ENCODE measurements at places on chromosomes 12 and 14.
A peak's percentile ranks its signal among the peaks of the same experiment; 100 is the strongest.

DNA sequence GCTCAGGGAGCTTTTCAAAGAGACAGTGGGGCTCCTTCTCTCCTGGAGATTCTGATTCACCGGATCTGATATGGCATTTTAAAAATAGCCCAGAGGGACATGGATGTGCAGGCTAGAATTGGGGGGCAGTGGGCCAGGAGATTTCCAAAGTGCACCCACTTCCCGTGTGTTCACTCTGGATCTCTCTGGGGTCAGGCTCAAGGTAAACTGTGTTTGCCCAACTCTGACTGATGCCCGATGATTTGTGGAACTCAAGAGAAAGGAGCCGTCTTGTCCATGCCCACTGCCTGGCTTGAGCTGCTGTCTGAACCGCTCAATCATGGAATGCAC lies 17.9 kb downstream of the FAM181A start:
- DNase-seq = no peak

GRCh38 chr12:83700838-83701237 lies 1014.1 kb downstream of the TMTC2 start:
- peak; percentile 13 for DNase-seq

GRCh38 chr14:65961004-65961403 lies 525.2 kb upstream of the CCDC196 start:
- peak; percentile 26 for DNase-seq

DNA sequence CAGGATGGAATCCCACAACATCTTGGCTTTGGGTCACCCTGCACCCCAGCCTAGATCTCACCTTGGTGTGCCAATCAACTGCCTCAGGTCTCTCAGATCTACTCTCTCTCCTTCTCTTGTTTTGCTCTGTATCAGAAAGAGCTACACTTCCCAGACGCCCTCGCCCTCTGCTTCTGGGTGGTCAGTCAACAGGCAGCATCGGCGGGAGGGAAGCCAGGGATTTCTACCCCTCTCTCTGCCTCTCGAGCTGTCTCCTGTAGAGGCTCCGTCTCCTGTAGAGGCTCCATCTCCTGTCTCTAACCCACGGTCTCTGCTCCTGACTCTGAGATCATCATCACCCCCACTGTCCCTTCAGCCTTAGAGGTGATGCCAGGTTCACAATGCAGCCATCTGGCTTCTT lies 151.6 kb downstream of the PIWIL1 start:
- no peak for DNase-seq

GRCh38 chr14:99703381-99703780 lies 19.3 kb downstream of the CYP46A1 start:
- no peak for DNase-seq

DNA sequence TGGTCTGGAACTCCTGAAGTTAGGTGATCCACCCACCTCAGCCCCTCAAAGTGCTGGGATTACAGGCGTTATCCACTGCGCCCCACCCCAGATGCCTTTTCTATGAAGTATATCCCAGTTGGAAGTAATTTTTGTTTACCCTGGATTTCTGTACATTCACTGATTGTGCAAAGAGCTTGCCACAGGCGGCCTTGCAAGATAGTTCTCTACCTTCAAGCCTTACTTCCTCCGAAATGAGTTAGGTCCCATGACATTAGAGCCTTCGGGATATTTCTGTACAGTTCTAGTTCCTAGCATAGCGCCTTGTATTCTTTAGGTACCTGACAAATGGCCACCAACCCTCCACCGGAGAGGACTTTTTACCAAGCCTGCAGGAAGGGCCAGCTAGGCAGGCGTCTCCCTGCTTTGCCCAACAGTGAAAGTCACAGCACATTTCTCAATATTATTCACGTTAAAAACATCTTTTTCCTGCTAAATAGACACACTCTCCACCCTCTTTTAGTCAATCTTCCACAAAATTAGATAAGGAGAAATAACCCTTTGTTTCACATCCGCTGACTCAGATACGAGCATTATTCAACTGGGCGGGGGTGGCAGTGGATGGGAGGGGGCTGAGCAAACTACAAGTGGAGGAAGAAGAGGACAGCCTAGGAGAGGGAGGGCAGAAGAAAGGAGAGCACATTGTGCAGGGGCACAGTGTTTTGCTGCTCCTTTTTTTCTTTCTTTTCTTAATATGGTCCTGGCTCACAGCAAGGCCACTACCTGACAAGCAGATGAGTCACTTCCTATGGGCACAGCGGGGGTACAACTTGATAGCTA lies 40.0 kb upstream of the CAPRIN2 start:
- peak; percentile 86 for DNase-seq

DNA sequence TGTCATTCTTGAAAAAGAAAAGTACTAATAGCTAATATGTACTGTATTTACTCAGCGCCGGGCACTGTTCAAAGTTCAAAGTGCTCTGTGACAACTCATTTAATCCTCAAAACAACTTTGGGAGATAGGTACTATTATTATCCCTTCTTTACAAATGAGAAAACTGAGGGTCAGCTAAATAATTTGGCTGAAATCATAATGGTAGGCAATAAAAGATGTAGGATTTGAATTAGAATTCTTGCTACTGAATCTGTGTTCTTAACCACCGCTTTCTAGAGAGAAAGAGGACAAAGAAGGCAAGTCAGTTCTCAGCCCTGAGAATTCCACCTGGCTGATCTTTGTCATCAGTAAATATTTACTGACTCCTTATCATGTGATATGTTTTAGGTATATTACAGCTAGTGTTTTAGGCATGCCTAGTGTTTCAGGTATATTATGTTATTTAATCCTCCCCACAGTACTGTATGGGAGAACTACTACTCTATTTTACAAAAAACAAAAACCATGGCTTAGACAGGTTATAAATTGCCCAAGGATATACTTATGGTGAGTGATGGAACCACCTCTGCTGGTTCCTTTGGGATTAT lies 205.7 kb upstream of the GZMB start:
- DNase-seq = no peak

DNA sequence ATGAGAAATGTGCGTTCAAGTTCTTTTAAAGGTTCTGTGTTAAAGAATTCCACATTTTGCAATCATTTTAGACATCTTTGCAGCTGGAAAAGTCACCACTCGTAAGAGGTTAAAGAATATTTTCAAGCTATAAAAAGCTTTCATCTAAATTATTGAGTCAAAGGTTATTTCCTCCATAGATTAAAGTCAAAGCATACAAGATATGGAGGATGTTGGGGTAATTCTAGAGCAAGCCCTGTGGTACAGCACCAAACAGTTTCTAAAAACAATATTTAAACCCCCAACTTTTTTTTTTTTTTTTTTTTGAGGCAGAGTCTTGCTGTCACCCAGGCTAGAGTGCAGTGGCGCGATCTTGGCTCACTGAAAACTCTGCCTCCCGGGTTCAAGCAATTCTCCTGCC lies 1299.8 kb upstream of the TMEM132C start:
- DNase-seq = no peak

DNA sequence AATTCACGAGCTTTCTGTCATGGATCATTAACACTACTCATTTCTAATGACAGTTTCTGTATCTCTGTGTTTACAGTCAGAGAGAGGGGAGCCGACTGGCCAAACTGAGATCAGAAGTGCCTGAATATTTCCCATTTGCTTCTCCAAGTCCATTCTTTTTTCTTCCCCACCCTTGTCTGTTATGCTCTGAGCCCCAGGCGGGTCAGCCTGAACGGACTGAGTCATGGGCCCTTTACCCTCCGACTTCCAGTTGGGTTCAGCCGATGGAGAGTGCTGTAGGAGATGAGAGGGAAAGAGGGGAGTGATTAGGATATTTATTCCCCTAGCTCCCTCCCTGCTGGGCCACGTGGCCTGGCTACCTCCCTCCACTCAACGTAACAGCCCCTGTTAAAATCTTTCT lies 104.7 kb downstream of the PAH start:
- DNase-seq = no peak

- no peak for DNase-seq
Measured at GRCh38 chr14:68663385-68664076, 129.3 kb downstream of the ZFP36L1 start.

DNA sequence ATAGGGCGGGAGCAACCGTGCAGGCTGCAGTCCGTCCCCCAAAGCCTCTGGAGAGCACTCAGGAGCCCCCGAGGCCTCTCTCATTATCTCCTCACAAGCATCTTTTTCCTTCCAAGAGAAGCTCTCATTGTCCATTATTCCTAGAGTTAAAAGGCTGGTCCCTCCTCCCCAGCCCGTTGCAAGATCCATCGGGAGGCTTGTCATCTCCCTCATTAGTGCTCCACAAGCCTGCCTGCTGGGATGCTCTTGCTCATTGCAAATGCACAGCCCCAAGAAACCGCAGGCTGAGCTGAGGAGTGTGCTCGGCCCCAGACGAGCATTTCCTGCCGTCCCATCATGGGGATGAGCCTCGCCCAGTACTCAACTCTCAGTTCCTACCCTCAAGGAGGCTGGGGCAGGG lies 23.3 kb downstream of the NUAK1 start:
- DNase-seq = no peak

DNA sequence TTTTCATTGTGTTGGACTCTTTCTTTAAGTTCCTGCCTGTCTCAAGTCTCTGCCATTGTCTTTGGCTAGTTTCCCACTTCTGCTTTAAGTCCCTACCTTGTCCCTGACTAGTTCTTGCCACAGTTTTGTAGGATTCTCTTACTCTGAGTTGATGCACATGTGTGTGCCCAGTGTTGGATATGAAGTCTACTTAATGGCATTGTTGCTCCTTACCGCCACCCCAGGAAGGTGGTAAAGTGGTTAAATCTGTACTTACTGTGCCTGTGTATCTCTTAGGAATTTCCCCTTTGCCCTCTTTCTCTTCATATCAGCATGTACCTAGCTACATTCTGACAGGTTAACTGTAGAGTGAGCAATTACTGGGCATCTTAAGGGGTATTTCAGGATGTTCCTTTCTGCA lies 227.1 kb downstream of the NUBPL start:
- DNase-seq = no peak

- DNase-seq = no peak
Measured at GRCh38 chr12:89105243-89105642, 247.1 kb downstream of the DUSP6 start.

DNA sequence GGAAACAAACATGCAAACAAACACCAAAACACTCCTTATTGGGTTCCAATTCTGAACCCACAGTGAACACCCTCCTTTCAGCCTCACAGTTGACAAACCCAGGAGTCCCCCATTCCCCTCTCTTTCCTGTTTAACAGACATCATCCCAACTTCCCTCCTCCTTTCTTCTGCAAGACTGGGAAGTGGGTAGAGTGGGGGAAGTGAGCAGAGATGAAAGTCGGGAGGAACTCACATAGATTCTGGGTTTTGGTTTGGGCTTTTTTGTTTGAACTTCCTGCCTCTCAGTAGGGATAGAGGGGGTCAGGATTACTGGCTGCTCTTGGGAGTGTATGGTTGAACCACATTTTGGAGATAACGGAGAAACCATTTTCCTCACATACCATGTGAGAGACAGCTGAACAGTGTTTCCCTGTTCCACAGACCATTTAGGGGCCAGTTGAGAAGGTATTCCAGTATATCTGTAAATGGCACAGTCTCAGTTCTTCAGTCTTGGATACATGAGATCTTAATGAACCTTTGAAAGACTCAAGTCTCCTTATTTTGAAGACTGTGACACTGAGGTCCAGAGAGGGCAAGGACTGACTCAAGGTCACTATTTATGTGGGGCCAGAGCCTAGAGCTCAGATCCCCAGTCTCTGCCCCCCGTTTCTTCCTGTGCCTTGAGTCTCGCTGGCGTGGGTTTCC lies 3.9 kb upstream of the GPR84 start:
- no peak for DNase-seq

GRCh38 chr12:23781118-23781517 lies 168.4 kb downstream of the SOX5 start:
- DNase-seq = no peak

DNA sequence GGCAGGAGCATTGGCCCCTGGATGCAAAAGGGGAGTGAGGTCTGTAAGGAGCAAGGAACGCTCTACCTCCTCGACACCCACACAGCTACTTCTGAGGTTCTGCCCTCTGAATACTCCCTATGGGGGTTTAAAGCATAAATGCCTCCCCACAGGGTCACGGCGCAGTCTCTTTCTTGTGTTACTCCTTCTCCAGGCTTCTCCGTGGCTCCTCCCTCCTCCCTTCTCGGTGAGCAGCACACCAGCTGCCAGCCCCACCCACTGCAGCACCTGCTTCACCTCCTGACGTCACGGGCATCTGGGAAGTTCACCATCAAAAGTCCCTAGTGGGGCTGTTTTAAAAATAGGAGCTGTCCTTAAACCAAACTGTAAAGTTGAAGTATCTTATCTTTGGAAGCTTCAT lies 67.3 kb downstream of the SPTB start:
- no peak for DNase-seq

DNA sequence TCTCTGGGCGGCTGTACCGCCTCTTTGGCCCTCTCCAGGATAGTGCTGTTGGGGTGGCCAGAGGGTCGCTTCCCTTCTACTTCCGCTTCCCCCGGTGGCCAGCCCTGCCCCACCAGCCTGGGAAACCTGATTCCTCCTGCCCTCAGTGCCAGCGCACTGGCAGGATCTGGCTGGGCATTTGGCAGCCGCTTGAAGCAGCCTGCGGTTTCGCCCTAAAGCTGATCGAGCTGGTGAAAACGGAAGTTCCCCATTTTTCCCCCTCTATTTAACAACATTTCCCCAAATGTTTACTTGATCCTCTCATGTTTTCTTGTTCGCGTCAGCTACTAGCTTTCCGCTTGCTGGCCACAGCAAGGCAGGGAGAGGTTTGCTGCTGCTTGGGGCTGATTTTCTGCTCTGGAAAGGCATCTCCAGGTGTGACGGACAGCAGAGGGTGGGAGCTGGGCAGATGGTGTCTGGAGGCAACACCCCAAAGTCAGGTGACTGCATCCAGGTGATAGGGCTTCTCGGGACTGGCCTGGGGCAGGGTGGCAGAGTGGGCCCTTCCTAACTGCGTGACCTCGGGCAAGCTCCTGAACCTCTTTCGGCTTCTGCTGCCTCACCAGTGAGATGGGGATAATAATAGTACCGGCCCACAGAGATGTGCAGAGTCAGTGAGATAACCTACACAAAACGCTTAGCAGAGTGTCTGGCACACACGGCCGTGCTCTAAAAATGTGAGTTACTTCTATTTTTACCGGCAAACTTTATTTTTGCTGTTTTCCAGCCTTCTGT lies 53.1 kb downstream of the TSPAN9 start:
- no peak for DNase-seq

DNA sequence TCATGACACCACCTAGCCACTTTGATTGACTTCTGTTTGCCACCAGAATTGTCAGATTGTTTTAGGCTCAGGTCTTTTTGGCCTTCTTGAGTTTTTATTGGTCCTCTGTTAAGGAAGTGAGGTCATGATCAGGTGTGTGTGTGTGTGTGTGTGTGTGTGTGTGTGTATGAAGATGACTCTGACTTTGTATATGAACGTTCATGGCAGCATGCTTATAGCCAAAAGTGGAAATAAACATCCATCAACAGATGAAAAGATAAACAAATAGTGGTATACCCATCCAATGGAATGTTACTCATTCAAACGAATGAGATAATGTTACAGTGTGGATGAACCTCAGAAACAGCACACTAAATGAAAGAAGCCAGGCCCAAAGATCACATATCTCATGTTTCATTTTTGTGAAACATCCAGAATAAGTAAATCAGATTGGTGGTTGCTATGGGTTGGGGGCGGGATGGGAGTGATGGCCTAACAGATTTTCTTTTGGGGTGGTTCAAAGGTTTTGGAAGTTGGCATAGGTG lies 258.6 kb downstream of the KTN1 start:
- DNase-seq = no peak

GRCh38 chr12:8466241-8466640 lies 10.5 kb downstream of the CLEC6A start:
- DNase-seq = no peak

GRCh38 chr12:12745576-12746211 lies 28.5 kb downstream of the CDKN1B start:
- no peak for DNase-seq

All from EL (cell line).